ENCODE measurements at places on chromosomes 6 and 20. TPM values are rescaled to one million over a fixed set of nuclear protein-coding genes. Genes with fewer than 3 reads are reported as not detected.

- H3K4me1 ChIP-seq = peaks cover 9% of the 10 kb centered on the region
- no peak overlapping the region for H3K27ac ChIP-seq
- no peaks in the 10 kb centered on the region for H3K27me3 ChIP-seq
- no peak overlapping the region for H3K4me3 ChIP-seq
- H3K36me3 ChIP-seq = peaks cover 72% of the 10 kb centered on the region
Measured at GRCh38 chr6:30601436-30601814, 15.6 kb downstream of the PPP1R10 start.

GRCh38 chr20:7113577-7114466, 346.3 kb downstream of the BMP2 start:
- H3K27ac ChIP-seq = no peak overlapping the region
- DNase-seq = no peak
- no peak overlapping the region for H3K4me3 ChIP-seq
- H3K36me3 ChIP-seq = no peaks in the 10 kb centered on the region

GRCh38 chr6:37041521-37041920, 36.1 kb downstream of the FGD2 start:
- H3K36me3 ChIP-seq = peaks cover 31% of the 10 kb centered on the region
- H3K4me3 ChIP-seq = no peak overlapping the region
- no peak for DNase-seq
- H3K27ac ChIP-seq = peak overlapping the region; percentile 50

GRCh38 chr20:39960522-39961428, 728.3 kb downstream of the MAFB start:
- H3K36me3 ChIP-seq = no peaks in the 10 kb centered on the region
- no peak overlapping the region for H3K27ac ChIP-seq
- H3K4me3 ChIP-seq = no peak overlapping the region

Gene CDH4
- total RNA-seq = not detected

Gene OR2H1
- not detected for total RNA-seq
